ENCODE measurements at places on chromosomes 6 and 20.

GRCh38 chr6:37566111-37566949 is 66.6 kb upstream of the CCDC167 start:
- DNase-seq = peak; percentile 70

DNA sequence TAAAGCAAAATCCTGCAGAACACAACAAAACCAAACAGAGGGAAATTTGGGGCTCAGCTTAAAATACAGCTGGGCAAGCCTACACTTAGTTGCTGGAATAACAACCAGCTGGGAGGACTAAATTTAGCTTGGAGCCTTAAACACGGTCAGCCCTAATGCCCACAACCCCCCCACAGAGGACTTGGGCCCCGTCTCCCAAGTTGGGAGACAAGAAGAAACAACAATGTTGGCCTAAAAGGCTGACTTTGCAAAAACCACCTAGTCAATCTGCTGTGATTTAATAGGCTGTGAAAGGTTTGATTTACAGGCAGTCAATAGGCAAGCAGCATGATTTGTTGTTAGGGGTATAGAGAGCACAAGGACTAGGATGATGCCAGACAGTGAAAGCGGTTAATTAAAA is 40.3 kb upstream of the ARMC2 start:
- no peak for DNase-seq

GRCh38 chr20:513429-513828 is 30.2 kb downstream of the CSNK2A1 start:
- no peak for DNase-seq

DNA sequence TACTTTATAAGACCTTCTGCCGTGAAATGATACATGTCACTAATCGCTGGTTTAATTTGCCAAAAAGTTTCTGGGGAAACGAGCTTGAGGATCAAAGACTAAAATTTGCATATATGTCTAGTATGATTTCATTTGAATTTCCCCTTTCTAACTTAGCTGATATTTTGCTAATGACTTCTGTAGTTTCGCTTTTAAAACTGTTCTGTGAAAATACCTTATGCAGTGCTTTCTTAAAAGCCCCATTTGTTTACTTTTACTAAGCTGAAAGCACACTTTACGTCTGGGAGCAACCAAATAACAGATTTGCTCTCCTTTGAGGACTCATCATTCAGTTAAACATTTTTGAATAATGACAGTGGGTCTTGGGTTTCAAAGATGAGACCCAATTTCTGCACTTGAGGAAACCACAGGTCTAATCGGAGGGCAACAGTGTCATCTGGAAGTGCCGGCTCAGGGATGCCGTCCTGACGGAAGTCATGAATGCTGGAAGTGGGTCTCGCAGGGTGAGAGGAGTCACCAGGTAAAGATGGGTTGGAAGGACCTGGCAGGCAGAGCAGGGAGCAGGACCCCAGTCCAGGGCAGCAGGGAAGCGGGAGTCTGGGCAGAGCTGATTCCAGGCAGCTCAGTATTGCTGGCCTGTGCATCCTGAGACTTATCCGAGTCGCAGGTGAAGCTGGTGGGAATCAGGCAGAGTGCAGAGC is 33.2 kb downstream of the PLEKHG1 start:
- no peak for DNase-seq

DNA sequence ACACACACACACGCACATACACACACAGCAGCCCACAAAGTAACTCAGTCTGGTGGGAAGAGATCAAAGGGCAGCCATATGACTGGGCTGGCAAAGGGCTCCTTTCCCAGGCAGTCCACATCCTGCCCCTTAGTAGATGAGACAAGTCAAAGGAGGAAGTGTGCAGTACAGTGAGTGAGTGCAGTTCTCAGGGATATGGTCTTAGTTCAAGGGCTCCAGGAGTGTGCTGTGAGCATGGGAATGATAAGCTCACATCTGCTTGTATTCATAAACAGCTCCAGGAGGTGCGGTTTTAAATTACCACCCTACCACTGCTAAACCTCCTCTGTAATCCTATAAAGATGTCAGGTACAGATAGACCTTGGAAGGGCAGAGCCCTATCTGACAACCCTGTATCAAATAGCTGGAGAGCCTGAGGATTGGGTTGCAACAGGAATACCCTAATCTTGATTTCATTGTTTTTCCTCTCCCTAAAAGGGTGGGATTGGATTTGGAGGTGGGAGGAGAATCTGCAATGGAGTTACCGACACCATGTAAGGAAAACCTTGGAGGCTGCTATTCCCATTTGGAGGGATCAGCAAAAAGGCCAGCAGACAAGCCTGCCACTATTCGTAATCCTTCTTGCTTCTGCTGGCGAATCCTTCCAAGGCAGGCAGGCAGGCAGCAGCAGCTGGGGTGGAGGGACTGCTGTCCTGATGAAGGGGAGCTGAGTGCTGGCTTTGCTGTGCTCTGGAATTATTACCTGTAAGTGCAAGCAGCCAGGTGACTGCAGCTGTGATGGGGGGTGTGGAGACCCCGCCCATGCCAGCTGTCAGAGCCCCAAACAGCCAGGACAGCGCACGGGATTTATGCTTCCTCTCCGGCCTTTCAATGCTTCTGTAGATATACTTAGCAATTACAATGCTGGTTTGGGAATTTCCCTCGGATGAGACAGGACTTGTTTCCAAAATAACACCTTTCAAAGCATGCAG is 342.7 kb downstream of the PRL start:
- no peak for DNase-seq

All from SJSA1 (cell line).